ENCODE measurements at places on chromosomes 3 and 15. TPM values are rescaled to one million over a fixed set of nuclear protein-coding genes. Genes with fewer than 3 reads are reported as not detected.

The GPR156 gene
- total RNA-seq, result 0.27 TPM

The PCSK6 gene
- total RNA-seq, result 5.1 TPM

The MOBP gene
- total RNA-seq, result not detected

The GPR149 gene
- total RNA-seq, result not detected

The CFAP91 gene
- not detected for total RNA-seq

- no peak for DNase-seq
Observed at GRCh38 chr3:8767667-8768363, 1.6 kb downstream of the OXTR start.

DNA sequence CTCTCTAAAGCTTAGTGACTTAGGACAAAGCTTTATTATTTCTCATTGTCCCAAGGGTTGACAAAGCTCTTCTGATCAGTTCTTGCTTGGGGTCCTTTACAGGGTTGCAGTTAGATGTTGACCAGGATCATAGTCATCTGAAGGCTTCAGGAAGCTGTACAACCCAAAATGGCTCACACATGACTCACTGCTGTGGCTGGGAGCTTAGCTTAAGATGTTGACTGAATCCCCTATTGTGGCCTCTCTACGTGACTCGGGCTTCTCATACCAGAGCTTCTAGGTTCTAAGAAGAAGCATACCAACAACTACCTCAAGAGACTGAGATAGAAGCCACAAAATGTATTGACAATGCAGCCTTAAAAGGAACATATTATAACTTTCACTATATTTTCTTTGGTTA is 569.6 kb upstream of the ROBO2 start:
- no peak for DNase-seq

DNA sequence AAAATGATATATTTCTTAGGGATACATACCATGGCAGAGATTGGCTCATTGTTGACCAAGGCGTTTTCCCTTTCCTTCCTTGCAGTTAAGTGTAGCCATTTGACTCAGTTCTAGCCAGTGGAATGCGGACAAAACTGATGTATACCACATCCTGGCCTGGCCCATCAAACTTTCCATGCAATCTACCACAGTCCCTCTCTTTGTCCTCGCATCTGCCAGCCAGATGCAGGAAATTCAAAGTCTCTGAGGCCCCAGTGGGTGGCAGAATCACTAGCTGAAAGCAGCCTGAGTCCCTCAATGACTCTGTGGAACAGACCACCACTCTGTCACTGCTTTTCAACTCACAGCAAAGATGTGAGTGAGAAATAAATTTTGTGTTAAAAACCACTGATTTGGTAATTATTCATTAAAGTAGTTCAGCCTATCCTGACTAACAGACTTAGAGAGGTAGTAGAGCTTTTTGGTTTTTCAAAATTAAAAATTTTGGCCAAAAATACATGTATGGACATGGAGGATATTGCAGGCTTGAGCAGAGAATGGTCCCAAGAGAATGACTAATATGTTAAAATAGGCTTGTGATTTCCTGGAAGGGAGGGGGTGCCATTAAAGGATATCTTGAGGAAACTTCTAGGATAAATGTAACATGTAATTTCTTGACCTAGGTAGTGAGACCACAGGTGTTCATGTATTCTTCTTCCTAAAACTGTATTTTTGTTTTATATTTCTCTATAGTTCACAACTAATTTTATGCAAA is 10.9 kb downstream of the LRRFIP2 start:
- DNase-seq, result no peak

GRCh38 chr3:189342811-189343210 is 171.0 kb downstream of the TPRG1 start:
- no peak for DNase-seq

- no peak for DNase-seq
Observed at GRCh38 chr3:141746962-141747361, 8.9 kb downstream of the RNF7 start.

- DNase-seq, result no peak
Observed at GRCh38 chr3:117728226-117728625, 1018.6 kb downstream of the TUSC7 start.

- DNase-seq, result no peak
Observed at GRCh38 chr15:71891026-71891425, 80.7 kb downstream of the NR2E3 start.

- no peak for DNase-seq
Observed at GRCh38 chr15:75159244-75159643, 42.4 kb upstream of the C15orf39 start.

- DNase-seq, result no peak
Observed at GRCh38 chr15:98937413-98938104, 70.0 kb downstream of the PGPEP1L start.

- DNase-seq, result no peak
Observed at GRCh38 chr15:31376511-31376910, 49.9 kb downstream of the KLF13 start.

DNA sequence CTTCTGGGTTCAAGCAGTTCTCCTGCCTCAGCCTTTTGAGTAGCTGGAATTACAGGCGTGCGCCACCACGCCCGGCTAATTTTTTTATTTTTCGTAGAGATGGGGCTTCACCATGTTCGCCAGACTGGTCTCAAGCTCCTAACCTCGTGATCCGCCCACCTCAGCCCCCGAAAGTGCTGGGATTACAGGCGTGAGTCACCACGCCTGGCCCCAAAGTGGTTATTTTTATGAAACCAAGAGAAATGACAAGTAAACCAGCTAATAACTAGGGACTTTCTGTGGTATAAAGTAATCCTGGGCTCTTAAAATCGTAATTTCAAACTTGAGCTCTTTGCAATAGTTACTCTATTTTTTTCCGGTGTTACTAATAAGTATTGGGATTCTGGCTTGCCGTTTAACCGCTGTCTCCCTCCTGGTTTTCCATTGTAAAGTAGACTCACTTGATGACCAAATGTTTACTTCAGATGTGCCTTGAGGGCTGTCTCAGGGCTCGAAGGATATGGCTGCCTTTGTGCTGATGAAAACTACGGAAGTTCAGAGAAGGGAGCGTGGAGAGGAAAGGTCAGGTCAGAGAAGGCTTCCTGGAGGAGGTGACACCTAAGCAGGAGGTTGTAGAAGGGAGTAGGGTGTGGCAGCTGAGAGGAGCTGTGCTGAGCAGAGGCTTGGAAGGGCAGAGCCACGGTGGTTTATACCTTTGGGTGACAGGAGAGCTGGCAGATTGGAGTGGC is 4.2 kb downstream of the ZSCAN2 start:
- no peak for DNase-seq

- no peak for DNase-seq
Observed at GRCh38 chr3:60427109-60427508, 824.1 kb downstream of the FHIT start.

GRCh38 chr3:179376474-179376873 is 29.0 kb downstream of the MFN1 start:
- DNase-seq, result no peak

DNA sequence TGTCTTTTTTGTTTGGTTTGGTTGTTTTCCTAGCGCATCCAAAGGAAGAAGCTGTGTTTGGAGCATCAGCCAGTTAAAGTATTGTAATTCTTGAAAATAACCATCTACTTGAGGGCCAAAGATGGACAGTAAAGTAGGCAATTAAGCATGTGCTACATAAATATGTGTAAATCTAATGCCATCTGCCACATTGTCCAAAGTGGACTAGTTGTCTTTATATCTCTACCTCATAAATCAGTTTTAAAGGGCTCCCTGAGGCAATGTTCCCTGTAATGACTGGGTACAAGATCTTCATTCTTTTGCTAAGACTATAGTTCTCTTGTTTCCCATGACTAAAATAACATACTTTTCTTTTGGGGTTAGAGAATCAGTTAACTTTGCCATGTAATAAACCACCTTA is 460.0 kb upstream of the RARB start:
- no peak for DNase-seq

- no peak for DNase-seq
Observed at GRCh38 chr15:87764461-87765240, 491.9 kb downstream of the NTRK3 start.

DNA sequence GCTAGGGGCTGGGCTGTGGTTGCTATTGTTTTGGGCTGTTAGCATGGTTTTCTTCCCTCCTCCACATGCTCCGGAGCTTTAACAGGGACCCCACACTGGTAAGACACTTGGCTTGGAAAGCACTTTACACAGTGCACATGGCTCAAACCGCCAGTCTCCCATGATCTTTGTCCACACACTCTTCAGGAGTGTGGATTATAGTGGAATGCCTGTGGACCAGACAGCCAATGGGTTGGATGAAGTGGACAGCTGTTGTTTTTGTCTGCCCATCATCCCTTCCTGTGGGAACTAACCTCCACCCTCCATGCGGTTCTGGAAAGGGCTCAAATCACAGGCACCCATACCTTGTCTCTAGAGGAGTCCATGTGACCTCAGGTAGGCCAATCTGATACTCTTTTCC is 10.0 kb downstream of the PAQR9 start:
- DNase-seq, result no peak
